ENCODE measurements at places on chromosomes 2 and 18.
A peak's percentile ranks its signal among the peaks of the same experiment; 100 is the strongest.

- DNase-seq = no peak
These were observed 64.5 kb upstream of the AMMECR1L start for GRCh38 chr2:127950264-127950663.

DNA sequence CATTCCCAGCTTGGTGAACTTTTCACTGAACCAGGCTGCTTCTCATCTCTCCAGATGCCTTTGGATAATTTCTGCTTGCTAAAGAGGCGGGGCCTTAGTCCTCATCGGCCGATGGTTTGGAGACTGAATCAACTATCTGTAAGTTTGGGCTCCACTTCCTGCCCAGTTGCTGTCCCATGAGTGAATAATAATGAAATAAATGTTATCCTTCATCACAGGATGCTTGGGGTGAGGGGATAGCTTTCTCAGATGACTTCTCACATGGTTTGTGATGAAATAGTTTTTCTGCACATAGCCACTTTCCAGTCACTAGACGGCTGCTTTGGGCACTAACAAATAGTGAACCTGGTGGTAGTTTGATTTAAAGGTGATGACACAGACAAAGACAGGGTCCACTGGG is 376.6 kb upstream of the TRIB2 start:
- DNase-seq = no peak

DNA sequence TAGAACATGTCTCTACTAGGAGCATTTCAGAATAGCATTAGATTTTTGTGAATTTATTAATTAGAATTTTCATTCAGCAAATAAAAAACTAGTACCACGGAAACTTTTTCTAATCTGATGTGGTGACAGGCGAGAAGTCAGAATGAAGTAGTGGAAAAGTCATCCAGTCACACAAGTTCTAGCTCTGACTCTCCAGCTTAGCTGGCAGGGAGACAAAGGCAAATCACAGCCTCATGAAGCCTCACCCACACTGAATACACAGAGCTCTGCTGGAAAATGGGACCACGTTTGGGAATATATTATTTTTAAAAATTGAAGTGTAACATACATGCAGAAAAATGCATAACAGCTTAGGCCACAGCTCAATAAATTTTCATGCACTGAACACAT is 86.1 kb downstream of the L3MBTL4 start:
- no peak for DNase-seq

DNA sequence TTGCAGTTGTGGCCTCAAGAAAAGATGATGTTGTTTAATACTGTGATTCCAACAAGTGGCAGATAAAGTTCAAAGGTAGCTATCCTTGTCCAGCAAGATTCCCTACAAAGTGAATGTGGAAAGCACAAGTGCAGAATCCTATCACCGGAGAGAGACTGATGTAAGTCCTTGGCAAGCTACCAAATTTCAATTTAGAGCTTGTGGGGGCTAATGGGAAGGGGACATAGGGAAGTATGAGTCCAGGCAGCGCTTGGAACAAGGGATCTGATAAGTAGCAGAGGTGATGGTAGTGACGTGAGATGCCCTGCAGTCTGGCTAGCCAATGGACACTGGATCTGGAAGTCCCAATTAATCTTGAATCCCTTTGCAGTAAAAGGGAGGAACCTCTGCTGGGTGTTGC is 165.2 kb upstream of the DTNA start:
- no peak for DNase-seq

- no peak for DNase-seq
These were observed 47.7 kb upstream of the EHBP1 start for GRCh38 chr2:62657783-62658182.

- no peak for DNase-seq
These were observed 27.7 kb downstream of the SNORC start for GRCh38 chr2:232897598-232898408.

GRCh38 chr2:172021955-172022354 is 22.2 kb downstream of the METAP1D start:
- peak; percentile 77 for DNase-seq
